ENCODE measurements at places on chromosomes 3 and 15. TPM values are rescaled to one million over a fixed set of nuclear protein-coding genes. Genes with fewer than 3 reads are reported as not detected.

The CSK gene
- 25.5 TPM for total RNA-seq

The PRSS50 gene
- not detected for total RNA-seq

The TM4SF18 gene
- under 0.01 TPM for total RNA-seq

The COL6A5 gene
- total RNA-seq = not detected

The ADCY5 gene
- 0.16 TPM for total RNA-seq

The AMOTL2 gene
- total RNA-seq = 48.1 TPM

The SERINC4 gene
- total RNA-seq = not detected

The XCR1 gene
- total RNA-seq = not detected

The LRTM1 gene
- not detected for total RNA-seq

The C3orf85 gene
- total RNA-seq = not detected

The TNFSF10 gene
- total RNA-seq = 9.2 TPM

The RPLP1 gene
- total RNA-seq = 56.0 TPM

The FEZF2 gene
- total RNA-seq = not detected

The MAP1A gene
- total RNA-seq = 42.0 TPM

The PDZRN3 gene
- total RNA-seq = 33.9 TPM

The TEX9 gene
- 4.6 TPM for total RNA-seq

The RBPMS2 gene
- total RNA-seq = not detected

The HHLA2 gene
- 0.09 TPM for total RNA-seq

The SLC15A2 gene
- total RNA-seq = under 0.01 TPM
